ENCODE measurements at places on chromosomes 4 and X. TPM values are rescaled to one million over a fixed set of nuclear protein-coding genes. Genes with fewer than 3 reads are reported as not detected.
A peak's percentile ranks its signal among the peaks of the same experiment; 100 is the strongest.

The AADAT gene
- total RNA-seq, result 6.6 TPM

The GAGE13 gene
- not detected for total RNA-seq

The TMEM35A gene
- total RNA-seq, result 2.6 TPM

The ZNF157 gene
- total RNA-seq, result 0.67 TPM

The CDS1 gene
- total RNA-seq, result 2.0 TPM

The GIMD1 gene
- not detected for total RNA-seq

The FRMPD3 gene
- 0.08 TPM for total RNA-seq

The CCDC110 gene
- total RNA-seq, result 0.67 TPM

The UCHL1 gene
- 397 TPM for total RNA-seq

The FGFR3 gene
- total RNA-seq, result 1.0 TPM

The NDUFB11 gene
- total RNA-seq, result 81.5 TPM

The OTC gene
- not detected for total RNA-seq

The PNMA5 gene
- total RNA-seq, result not detected

The SPP1 gene
- 4.7 TPM for total RNA-seq

The PPID gene
- 14.7 TPM for total RNA-seq

The TMPRSS11E gene
- total RNA-seq, result 1.3 TPM

The GAGE12G gene
- not detected for total RNA-seq

DNA sequence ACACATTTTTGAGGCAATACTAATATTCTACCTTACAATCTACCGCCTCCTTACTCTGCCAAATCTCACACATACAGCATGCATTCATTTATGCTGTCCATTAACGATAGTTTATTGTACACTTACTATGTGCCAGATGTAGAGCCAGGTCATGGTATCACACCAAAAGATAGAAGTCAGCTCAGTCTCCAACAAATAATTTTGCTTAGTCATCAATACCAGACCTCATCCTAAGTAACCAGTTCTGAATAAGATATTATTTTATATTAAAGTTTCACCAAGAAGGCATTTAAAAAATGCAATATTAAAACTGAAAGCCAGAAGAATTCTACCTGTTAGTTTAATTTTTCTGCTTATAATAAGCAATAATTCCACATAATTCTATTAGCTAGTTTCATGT lies 60.6 kb upstream of the TTC29 start:
- no peak for DNase-seq

DNA sequence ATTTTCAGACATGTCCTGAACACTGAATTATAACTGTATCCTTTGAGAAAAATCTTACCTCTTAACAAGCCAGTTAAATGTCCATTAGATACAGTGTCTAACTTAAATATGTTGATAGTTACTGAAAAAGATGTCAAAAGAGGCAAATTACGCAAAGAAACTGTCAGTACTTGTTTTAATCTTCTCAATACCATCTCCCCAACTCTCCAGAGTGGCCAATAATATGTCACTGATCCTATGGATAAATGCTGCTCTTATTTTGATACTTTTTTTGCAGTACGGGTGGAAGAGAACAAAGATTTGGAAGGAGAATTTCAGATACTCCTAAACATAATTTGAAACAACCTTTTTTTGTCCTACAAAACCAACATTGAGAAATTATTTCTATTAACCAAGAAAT lies 192.7 kb downstream of the CBR4 start:
- DNase-seq, result no peak

GRCh38 chr4:169945636-169946035 lies 80.6 kb downstream of the MFAP3L start:
- DNase-seq, result no peak

DNA sequence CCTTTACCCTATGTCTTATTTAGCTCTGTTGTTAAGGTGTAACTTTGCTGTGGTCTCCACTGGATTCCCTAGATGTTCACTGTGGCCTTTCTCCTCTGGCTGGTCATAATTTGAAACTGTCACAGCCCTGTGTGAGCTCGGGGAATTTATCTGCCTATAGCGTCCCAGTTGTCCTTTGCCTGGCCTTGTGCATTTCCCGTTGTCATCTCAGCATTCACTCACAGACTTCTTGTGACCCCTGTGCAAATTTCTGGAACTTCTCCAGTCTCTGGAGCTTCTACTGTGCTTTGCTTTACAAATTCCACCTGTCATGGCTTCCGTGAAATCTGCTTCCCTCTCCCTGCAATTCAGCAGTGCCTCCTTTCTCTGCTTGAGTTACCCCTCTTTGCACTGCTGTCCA lies 106.7 kb downstream of the WWC2 start:
- no peak for DNase-seq

- no peak for DNase-seq
Observed at GRCh38 chrX:16250296-16250695, 83.0 kb downstream of the MAGEB17 start.

GRCh38 chr4:158446106-158446505 lies 75.6 kb upstream of the RXFP1 start:
- DNase-seq, result no peak

DNA sequence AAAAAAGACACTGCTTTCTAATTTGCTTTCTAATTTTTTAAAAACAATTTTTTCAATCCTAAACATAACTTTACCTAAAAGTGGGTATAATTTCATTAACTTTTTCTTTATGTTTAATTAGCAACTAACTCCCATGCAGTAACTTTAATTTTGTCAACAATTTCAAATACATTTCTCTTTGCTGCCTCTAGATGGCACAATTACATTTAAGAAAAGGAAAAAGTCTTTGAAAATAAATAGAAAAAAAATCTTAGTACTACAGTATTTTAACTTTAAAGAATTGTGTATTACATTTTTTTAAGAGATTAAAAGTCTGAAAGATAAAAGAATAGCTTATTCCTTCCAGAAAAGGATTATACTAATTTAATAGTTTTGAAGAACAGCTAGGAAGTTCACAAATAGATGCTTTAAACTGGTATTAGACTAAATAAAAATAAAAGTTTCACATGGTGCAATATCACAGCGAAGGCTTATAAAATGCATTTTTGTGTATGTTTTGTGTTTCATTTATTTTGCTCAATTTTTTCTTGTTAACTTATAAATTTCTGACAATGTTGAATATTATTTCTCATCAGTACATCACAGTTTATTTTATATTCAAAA lies 105.1 kb downstream of the ADGRA3 start:
- no peak for DNase-seq

- no peak for DNase-seq
Observed at GRCh38 chrX:116114999-116115398, 55.5 kb upstream of the AGTR2 start.

DNA sequence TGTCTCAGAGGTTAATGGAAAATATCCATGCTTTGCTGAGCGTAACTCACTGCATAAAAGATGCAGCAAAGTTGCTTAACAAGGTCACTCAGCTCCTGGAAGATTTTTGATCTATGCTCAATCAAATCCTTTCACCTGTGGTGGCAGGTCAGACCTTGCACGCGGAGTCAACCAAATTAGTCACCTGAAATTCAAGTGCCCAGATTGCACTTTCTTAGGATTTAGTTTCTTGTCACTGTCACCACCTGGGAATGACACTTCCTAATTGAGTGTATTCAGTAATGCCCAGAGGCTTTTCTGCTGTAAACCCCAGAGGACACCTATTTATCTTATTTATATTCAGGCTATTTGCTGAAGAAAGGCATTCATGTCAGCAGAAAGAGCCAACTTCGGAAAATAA lies 215.8 kb upstream of the SMIM31 start:
- DNase-seq, result no peak

DNA sequence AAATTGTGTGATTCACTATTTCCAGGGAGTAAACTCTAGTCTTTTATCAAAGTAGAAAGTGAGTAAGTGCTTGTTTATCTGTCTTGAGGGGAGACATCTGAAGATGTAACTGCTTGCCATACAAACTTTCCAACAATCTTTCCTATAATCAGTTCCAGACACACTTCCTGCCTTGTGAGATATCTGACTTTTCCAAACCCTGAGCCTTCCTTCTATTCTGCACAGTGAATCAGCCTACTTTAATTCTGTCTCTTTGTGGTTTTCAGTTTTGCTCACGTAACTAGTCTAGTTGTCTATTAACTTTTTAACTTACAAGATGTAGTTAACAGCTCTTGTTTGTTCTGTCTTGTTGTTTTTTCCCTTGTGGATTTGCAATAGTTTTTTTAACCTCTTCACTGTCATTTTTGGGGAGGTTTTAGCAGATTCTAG lies 947.8 kb downstream of the C4orf33 start:
- DNase-seq, result no peak

DNA sequence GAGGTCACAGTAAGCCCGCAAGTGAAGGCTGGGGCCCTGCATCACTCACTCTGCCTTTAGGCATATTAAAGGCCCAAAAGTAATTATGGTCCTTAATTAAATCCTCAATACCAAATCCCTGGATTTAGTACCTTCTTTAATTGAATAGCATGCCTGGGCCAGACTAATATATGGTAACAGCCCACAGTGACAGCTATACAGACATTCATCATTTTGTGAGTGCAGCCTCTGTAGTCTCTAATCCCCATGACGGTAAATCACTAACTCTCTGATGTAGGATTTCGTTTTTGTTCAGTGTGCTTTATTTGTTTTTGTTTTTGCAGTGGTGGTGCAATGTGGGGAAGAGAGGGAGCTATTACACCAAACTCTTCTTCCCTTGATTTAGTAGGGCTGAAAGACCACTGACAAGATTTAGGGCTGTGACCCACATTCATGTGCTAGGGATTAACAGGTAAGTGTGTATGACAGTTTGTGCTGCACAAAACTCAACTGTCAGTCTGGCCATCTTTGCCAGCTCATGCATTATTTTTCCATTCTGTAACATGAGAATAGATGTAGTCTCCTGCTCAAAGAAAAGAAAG lies 60.6 kb upstream of the SLC39A8 start:
- DNase-seq, result no peak

DNA sequence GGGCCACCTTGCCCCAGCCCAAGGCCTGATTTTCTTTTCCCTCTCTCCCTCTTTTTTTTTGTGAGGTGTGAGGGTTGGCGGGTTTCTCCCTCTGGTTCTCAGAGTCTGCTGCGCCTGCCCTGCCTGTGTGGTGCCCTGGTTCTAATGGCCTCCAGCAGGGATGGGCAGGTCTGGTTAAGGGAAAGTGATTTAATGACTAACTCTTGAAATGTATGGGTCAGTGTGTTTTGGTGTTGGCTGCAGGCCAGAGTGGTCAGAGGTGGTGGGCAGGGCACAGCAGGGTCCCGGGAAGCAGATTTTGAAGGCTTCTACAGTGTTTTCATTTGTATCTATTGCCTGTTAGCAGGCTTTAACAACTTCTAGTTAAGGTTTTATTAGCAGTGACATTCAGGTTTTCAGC lies 39.0 kb downstream of the JADE1 start:
- no peak for DNase-seq

DNA sequence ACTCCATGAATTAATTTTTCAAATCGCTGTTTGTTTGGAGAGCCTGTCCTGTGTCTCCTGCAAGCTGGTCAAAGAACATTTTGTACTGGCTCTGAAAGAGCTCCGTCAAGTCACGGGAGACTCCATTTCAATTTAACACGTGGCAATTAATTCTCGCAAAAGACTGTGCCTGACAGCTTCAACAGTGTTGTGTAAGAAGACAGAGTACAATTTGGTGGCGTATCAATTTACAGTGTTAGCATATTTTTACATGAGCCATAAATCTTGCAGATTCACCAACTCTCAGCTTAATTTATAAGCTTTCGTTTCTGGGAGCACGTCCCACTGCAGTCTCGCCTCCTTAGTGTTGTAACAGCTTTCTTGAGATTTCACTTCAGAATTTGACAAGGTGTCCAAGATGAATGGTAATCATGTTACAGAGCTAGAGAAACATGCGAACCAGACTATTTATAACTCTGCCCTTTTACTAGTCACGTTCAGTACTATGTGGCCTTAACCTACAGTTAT lies 70.8 kb downstream of the RWDD4 start:
- DNase-seq, result no peak

DNA sequence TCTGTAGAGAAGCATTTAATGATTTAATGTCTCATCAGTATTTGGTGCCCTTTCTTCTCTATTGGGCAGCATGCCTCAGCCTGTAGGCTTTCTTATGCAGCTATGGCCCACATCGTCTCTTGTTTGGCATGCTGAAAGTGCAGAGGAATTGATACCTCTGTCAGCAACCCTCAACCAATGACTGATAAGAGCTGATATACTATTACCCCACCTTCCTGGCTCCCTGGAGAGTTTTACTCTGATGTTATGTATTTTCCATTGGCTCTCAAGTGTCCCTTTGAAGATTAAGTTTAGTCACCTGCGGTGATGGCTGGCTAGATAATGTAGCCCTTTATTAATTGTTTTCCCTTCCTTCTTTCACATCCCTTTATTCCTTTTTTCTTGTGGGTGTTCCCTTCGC lies 41.2 kb upstream of the PDHA2 start:
- DNase-seq, result no peak

GRCh38 chr4:114334884-114335330 lies 263.7 kb upstream of the UGT8 start:
- DNase-seq, result no peak

DNA sequence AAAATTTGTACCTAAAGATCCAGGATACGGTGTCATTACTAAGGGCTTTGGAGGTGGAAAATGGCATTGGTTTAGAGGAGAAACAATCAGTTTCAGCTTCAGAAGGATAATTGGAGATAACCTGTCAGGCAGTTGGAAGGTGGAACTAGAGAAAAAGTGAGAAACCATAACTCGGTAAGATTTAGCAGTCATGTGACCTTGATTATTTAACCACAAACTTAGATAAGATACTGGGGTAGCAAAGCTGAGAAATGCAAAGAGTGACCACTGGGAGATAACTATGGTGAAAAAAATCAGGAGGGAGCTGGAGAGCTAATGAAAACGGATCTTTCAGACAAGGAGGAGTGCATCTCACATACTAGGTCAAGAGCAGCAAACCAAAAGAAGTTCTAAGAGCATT lies 58.3 kb upstream of the SMARCA5 start:
- no peak for DNase-seq

DNA sequence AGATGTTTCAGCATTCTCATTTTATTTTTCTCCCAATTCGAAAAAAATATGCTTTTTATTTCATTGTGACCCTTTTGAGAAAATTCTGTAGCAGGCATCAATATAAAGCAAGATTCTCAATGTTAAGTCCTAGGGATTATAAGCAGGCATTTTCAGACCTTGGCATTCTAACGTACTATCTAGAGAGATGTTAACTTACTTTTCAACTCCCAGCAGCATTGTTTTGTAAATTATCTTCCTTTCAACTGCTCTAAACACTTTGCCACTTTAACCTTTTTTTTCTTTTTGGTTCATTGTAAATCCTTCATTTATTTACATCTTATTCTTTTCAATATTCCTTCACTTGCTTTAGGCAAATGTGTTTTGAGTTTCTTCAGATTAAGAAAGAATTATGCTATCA lies 333.2 kb downstream of the ARHGAP24 start:
- no peak for DNase-seq

DNA sequence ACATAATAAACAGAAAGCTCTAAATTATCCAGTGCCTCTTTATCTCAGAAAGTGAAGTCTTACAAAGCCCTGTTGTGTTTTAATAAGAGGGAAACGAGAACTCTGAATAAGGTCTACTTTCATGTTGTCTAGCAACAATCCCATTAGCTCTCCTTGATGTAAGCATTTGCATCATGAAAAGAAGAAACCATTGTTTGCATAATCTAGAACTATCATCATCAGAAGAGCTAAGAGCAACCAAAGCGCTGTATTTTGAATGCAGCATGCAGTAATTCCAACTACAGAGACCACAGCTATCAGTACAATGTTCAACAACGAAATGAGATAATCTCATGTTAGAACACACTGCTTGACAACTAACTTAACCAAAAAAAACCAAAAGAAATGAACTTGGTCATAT lies 257.1 kb downstream of the CAMK2D start:
- DNase-seq, result no peak

- DNase-seq, result no peak
Observed at GRCh38 chr4:4349867-4350266, 37.0 kb upstream of the NSG1 start.

GRCh38 chr4:149999485-150000074 lies 78.7 kb upstream of the DCLK2 start:
- DNase-seq, result peak; percentile 26

GRCh38 chr4:152536545-152537182 lies 772 bp upstream of the FBXW7 start:
- DNase-seq, result no peak

Measured in endothelial cell (in vitro differentiated cells).